AG08395 (cell line): ENCODE measurements at places on chromosomes 7 and 10.

DNA sequence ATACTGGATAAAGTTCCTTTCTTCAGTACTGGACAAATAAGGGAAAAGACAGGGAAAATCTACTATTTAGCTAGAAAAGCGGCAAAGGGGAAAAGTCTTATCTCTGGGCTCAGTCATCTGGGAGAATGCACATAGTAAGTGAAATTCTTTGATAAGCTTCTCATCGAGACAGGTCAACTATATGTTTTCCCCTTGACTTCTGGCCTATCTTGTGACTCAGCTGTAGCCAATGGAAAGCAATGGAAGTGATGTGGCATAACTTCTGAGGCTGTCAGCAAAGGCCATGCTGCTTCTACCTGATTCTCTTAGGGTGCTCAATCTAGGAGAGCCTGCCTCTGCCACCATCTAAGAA is 91.9 kb downstream of the PCGF5 start:
- DNase-seq, result no peak

- no peak for DNase-seq
These were observed 54.2 kb downstream of the DOCK1 start for GRCh38 chr10:126959431-126959830.

- DNase-seq, result no peak
These were observed 2.7 kb upstream of the ANXA7 start for GRCh38 chr10:73416571-73416970.

GRCh38 chr7:2444476-2444875 is 31.7 kb downstream of the GRIFIN start:
- peak; percentile 94 for DNase-seq

DNA sequence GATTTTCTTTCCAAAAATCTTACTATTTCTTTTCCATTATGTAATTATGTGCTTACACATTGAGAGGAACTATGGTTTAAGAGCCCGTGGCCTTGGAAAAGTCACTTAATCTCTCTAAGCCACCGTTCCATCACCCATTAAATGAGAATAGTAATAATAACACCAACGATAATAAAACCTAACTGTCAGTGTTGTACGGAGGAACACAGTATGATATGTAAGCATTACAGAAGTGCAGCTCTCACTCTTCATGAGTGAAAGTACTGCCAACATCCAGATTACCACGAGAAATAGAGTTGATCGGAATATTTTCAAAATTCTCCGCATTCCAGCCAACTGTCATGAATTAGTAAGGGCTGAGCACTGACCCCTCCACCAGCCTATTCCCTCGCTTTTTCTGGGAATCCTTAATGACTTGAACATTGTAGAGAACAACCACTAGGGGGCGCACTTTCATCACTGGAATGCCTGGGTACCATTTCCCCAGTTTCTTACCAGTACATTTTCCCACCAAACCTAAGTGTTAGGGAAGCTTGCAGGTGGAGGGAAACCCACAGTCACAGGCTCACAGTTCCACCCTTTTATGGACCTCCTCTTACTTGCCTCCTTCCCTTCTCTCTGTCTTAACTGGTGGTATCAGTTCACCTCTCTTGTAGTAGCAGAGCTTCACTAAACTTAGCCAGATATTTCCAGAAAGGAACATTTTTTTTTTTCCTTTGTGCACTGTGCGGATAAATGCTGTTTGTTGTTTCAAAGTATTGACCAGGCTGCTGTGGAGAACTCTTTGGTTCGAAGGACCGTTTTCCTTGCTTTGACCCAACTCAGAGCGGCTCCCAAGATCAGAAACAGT is 27.8 kb downstream of the NKX2-3 start:
- peak; percentile 66 for DNase-seq

- no peak for DNase-seq
These were observed 26.3 kb downstream of the CFAP70 start for GRCh38 chr10:73332379-73332778.

DNA sequence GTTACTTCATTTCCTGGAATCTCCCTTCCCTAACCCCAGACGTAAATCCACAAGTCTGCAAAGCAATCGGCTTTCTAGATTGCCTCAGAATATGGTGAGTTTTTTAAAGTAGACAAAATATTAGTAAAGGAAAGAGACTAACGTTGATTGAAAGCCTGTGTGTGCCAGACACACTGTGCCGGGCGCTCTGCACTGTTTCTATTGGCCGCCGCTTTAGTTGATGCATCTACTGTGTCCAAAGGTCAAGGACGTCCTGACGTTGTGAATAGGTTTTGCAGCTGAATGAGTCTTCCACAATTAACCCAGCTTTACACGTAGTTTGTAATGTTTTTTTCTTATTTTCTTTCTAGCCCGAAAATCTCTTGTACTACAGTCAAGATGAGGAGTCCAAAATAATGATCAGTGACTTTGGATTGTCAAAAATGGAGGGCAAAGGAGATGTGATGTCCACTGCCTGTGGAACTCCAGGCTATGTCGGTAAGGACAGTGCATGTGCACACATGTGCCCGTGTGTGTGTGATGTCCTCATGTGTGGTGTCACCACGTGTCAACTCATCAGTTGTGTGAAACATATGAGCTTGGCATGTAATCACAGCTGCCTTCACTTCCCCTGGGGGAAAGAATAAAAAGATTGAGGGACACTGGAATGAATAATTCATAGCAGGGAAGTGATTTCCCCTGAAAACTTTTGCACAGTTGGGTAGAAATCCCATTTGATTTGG is 232.0 kb downstream of the CCDC3 start:
- no peak for DNase-seq

- no peak for DNase-seq
These were observed 6.1 kb upstream of the VGF start for GRCh38 chr7:101171442-101171837.

DNA sequence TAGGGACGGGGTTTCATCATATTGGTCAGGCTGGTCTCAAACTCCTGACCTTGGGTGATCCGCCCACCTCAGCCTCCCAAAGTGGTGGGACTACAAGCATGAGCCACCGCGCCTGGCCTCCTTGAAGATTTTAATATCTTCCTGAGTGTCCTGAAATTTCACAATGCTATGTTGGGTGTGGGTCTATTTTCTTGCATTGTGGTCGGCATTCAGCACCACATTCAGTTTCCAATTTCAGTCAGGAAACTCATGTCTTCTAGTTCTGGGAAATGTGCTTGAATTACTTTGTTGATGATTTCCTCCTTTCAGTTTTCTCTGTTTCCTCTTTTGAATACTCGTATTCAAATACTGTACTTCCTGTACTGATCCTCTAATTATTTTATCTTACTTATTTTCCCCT is 49.3 kb upstream of the IL6 start:
- DNase-seq, result no peak

DNA sequence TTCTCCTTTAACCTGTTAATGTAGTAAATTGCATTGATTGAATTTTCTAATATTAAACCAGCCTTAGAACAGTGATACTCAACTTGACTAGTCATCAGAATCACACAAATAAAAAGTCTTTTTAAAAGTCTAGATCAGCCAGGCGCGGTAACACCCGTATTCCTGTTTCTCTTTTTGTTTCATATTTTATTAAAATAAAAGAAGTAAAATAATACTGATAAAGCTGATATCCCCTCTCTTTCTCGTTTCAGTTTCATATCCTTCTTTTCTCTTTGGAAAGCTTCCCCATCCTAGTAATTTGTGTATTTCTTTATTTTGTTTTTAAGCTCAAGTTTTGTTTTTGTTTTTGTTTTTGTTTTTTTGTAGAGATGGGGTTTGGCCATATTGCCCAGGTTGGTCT is 9.3 kb downstream of the SMO start:
- DNase-seq, result no peak

- DNase-seq, result peak; percentile 54
These were observed at the start of gene SEMA3A for GRCh38 chr7:84194484-84195271. Gene SEMA3A, minus strand, starts transcription at chr7:84194789. Its CDS starts 203 bp downstream, at chr7:84194586.

DNA sequence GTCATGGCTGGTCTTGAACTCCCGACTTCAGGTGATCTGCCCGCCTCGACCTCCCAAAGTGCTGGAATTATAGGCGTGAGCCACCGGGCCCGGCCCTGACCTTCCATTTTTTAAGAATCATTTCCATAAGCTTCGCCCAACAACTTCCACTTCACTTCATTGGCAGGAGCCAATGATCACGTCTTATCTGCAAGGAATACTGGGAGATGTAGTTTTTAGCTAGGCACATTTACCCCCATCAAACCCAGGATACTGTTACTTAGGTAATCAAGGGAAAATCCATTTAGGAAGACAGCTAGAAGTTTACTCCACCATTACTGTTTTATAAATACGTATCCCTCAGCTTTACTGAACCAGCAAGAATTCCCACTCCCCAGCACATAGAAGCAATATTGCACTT is 3.4 kb upstream of the CDK13 start:
- DNase-seq, result no peak

DNA sequence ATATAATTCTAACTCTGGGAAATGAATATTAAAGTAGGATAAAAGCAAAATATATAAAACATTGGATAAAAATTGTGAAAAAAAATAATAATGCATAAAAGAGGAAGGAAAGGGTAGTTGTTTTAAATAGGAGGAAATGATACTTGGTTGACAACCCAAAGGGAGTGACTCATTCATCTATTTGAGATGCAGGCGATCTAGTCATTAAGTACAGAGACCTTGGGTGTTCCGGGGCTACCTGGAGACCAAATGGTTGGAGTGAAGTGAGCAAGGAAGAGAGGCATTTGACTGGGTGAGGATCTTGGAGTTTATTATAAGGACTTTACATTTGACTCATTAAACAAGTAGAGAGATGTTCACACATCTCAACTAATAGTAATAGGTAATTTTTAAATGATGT is 111.0 kb downstream of the LRRTM3 start:
- DNase-seq, result no peak

DNA sequence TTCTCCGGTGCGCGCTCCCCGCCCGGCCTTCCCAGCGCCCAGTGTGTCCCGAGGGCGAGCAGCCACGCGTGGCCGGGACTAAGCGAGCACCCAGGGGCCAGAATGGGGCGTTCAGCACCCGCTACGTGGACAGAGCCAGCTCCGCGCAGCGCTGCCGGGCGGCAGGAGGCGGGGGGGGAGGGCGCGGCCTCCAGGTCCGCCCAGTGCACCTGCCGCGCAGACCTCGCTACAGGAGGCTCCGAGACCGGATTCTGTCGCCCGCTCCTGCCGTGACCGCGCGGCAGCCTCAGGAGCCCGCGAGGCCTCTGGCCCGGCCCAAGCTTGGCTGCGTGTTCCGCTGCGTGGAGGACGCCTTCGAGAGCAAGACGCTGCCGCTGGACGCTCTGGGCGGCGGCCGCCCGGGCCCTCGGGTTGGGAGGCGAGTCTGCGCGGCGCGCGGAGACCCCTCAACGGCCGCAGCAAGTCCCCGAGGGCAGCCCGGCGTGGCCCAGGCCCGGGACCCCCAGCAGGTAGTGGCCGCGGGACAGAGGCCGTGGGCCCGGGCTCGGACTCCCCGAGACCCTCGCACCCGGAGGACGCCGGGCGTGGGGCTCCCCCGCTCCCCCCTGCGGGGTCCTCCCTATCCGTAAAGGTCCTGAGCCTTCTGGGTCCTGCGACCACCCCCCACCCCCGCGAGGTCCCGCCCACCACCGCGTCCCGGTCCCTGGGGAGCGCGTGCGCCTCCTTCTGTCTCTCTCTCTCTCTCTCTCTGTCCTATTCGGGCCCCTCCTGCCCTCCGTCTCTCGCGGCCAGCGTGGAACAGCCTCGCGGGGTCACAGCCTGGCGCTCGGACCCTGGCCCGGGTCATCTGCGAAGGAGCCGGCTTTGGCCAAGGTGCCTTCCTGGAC is 904 bp upstream of the DPYSL4 start:
- DNase-seq, result peak; percentile 55

GRCh38 chr7:121276313-121276712 is 52.5 kb upstream of the WNT16 start:
- no peak for DNase-seq

DNA sequence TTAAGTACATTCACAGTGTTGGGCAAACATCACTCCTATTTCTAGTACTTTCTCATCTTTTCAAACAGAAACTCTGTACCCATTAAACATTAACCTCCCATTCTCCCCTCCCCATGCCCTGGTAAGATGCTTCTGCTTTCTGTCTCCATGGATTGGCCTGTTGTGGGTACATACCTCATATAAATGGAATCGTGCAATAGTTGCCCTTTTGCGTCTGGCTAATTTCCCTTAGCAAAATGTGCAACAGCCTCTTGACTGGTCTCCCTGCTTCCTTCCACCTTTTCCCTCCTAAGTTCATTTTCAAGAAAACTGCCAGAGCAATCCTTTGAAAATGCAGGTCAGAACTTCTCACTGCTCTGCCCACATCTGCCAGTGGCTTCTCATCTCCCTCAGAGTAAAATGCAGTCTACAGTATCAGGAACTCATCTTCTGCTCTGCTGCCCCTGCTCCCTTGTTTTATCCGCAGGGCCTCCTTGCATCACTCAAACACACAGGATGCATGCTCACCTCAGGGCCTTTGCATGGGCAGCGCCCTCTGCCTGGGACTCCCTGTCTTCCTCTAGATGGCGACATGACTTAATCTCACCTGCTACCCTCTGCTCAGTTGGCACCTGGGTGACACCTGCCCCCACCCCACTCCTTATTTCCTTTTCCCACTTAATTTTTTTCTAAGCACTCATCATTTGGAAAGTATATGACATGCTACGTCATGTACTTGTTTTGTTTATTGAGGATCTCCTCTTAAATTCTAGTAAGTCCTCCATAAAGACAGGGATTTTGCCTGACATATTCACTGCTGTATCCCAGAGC is 44.3 kb upstream of the ECHDC3 start:
- DNase-seq, result no peak

DNA sequence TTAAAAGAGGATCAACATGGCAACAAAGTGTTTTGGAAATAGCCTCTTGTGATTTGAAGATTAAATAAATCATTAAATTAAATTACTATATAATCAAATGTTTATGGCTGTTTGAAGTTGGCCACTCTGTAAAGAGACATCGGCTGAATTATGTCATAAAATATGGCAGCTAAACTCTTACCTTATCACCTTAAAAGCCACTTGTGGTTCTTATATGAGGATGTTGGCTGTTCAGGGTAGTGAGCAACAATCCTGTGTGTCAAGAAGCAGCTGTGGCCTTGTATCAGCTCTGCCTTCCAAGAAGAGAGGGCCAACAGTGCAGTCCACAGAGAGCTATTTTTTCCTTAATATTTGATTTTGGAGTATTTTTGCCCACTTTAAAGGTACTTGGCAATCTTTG is 113.4 kb upstream of the CDK6 start:
- DNase-seq, result no peak

DNA sequence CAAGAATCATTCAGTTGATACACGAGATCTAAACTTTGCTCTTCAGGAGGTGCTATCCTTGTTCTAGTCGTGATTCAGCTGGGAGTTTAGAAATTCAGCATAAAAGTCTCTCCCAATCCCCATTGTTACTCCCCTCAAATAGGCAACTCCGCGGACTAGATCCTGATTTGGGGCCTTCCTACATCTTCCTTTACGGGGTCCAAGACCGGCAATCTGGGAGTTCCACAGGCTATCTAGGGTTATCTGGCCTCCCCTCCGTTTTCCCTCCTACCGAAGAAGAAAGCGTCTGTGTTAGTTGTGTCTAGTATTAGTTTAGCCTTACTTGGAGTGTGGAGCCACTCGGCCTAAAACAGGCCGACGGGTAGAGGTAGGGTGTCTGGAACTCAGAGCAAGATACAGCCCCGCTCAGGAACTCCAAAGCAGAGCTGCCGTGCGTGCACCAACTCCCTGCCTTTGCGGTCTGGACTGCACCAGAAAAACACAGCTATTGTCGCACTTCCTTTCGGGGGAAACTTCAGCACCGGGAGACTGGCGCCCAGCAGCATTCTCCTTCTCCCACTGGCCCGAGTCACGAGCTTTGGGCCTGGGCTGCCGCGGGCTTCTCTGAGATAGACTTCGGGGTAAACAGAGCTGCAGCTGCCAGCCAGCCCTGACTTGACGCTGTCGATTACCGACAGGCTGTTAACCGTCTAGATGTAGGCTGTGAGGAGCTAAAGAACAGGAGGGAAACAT is 1.5 kb upstream of the DLX5 start:
- DNase-seq, result peak; percentile 33
